ENCODE measurements at places on chromosomes 6 and 20.

GRCh38 chr6:38346291-38347079 lies 293.2 kb downstream of the BTBD9 start:
- peak; percentile 88 for DNase-seq

- no peak for DNase-seq
These were observed 3.0 kb upstream of the FBXO9 start for GRCh38 chr6:53062169-53062539.

GRCh38 chr20:32527447-32528055 lies 57.6 kb downstream of the NOL4L start:
- no peak for DNase-seq

DNA sequence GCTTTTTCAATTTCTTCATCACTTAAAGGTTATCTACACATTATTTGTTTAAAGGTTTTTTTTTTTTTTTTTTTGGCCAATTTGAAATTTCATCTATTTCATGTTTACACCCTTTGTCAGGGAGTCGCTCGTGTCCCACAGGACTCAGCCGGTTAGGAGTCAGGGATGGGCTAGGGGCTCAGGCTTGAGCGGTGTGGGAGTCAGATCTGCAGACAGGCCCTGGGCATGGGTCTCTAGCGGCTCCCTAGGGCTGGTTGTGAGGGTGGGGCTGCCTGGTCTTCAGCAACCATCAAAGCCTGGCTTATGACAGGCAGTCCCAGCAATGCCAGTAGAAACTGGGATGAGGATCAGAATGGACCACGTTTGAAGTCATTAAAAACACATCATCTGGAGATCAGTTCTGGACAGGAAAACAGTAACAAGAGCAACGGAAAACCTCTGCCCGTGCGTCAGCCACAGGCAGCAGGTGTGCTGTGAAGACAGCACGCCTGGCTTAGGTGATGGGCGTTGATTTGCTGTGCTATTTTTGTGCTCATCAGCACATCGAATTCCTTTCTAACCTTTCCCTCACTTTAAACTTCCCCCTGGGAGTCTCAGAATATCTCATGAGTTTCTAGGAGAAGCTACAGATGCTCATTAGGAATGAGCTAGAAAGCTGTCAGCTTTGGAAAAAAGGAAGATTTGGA lies 91.3 kb upstream of the MPC1 start:
- DNase-seq, result no peak

DNA sequence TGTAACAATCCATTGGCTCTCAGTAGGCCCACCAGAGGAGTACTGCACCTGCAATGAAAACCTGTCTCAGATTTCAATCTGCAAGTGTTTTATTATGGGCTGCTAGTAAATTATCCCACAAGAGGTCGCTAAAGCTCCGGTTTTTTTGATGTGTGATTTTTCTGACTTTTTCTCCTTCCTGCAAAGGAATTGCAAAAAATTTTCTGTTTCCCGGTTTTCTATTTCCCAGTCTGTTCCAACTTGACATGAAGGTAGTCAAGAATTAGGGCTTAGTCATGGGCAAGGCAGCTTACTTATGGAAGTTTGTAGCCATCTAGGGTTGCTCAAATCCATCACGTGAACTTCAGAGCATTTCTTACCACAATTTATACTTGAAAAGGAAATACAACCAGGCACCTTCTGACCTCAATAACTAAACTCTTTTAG lies 38.5 kb upstream of the AHI1 start:
- DNase-seq, result peak; percentile 88

DNA sequence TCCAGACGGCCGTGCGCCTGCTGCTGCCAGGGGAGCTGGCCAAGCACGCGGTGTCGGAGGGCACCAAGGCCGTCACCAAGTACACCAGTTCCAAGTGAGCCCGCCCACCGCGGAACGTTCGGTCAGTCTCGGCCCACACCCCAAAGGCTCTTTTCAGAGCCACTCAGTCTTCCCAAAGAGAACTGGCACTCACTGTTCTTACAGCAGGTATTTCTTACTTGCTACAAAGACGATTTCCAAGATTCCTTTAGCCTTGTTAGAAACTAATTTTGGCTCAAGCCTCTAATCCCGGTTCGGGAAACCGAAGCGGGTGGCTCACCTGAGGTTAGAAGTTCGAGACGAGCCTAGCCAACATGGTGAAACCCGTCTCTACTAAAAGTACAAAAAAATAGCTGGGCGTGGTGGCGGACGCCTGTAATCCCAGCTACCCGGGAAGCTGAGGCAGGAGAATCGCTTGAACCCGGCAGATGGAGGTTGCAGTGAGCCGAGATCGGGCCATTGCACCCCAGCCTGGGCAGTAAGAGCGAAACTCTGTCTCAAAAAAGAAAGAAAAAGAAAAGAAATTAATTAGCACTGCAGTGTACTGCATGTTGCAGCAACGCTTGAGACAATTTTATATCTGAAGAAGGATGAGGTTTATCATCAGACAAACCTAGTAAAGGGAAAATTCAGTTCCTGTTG lies 73.1 kb downstream of the OR2B2 start:
- DNase-seq, result no peak

DNA sequence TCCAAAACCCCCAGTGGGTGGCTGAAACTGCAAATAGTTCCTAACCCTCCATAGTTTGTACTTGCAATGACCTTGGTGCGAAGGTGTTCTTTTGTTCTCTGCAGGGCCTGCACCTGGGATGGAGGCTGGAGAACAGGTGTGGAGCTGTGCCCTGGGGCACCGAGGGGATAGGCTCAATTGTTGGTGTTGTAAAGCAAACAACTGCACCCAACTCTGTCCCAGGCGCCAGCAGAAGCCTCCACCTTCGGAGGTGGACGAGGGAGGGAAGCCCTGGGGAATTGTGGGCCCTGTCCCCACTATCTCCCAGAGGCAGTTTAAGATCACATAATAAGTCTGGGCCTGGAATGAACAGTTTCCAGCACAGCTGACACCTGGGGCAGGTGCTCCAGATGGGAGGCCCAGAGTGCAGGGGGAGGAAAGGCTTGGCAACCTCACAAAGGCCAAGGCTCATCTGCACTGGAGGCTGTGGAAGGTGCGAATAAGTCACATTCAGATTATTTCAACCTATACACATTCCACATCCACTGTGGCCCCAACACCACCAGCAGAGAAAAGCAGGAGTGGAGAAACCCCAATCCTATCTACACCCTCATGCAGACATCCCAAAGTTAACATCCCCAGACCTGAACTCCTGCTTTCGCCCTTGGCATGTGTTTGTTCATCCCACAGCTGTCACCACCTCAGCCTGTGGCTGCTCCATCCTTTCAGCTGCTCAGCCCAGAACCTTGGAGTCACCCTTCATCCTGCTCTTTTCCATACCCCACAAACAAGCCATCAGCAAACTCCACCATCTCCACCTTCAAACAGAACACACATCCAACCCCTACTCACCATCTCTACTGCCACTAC lies 12.3 kb upstream of the CBFA2T2 start:
- no peak for DNase-seq

GRCh38 chr6:56934876-56935275 lies 20.0 kb upstream of the BEND6 start:
- no peak for DNase-seq

- no peak for DNase-seq
These were observed 25.7 kb upstream of the OGFRL1 start for GRCh38 chr6:71262914-71263313.

- DNase-seq, result no peak
These were observed 12.6 kb downstream of the ANKEF1 start for GRCh38 chr20:10047427-10047826.

DNA sequence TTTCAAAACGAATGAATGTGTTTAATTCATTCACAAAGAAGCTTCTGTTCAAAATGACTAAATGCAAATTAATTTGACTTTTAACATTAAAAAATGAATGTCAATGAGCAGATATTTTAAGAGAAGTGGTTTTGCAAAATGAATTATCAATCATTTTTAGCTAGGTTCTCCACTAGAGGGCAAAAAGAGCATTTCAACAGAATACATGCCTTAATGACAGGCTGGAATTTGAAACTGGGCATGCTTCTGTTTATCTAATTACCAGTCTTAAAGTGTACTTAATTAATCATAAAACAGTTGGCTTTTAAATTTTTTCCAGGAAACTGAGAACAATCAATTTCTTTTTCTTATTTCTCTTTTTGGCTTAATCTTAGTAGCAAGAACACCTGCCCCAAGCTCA lies 63.8 kb upstream of the TINAG start:
- peak; percentile 13 for DNase-seq

DNA sequence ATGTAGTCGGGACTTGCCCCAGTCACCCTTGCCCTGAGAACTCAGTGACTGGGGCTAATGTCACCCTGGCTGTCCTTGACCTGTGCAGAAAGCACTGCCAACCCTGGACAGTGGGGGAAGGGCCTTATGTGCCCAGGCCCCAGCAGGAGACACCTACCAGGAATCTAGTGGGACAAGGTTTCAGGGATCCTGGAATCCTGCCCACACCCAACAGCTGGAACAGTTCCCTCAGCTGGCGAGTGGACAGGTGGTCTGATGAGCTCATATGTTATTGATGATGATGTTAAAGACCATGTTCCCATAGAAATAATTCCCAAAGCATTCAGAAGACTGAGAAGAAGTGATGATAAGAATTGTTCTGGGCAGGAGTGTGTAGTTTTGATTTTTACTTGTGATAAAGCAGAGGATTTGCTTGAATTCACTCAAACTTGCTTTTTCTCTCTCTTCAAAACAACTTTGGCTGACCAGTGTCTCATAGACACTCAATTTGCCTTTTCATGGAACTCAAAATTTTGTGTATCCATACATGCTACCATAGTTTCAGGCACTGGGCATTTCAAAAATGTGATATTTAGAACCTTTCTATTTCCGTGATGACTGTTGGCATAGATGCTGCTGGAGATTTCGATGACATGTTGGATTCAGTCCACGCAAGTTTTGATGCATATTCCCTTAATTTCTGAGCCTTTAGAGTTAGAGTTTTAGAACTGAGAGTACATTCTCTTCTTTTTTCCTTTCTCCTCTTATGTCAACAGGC lies 79.3 kb downstream of the SLC22A3 start:
- DNase-seq, result no peak

DNA sequence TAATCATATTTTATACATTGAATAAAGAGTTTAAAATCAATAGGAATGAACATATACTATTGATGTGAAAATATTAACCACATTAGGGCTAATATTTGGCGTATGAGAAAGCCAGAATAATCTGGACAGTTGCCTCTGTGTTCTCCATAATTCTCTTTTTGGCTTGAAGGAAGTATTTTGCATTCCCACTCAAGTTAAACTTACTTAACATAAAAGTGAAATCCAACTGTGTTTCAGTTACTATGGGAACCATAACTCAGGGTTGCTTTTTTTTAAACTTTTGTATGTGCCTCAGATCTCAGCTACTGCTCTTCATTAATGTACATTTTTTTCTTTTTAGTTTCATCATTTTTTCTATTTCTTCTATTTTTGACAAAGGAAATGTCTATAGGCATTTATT lies 479.8 kb downstream of the NKAIN2 start:
- DNase-seq, result no peak

- DNase-seq, result peak; percentile 19
These were observed 194.4 kb downstream of the TMEM200A start for GRCh38 chr6:130560231-130560630.

GRCh38 chr20:62727584-62728027 lies 19.0 kb downstream of the NTSR1 start:
- DNase-seq, result no peak

DNA sequence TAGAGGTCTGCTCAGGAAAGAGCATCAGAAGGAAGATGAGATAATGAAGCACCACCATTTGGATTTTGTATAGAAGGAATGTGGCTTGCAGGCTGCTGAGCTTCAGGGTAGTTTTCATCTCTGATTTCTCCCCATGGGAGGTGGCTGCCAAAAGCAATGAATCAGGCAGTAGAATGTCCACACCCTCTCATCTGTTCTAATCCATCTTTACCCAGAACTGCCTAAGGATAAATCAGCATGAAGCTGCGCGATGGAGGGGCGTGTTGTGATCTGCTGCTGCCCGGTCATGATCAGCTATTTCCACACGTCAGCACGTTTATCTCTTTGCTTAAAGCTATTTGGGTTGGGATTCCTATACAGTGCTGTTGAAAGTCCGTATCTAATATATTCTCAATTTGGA lies 295.4 kb downstream of the FOXA2 start:
- no peak for DNase-seq

DNA sequence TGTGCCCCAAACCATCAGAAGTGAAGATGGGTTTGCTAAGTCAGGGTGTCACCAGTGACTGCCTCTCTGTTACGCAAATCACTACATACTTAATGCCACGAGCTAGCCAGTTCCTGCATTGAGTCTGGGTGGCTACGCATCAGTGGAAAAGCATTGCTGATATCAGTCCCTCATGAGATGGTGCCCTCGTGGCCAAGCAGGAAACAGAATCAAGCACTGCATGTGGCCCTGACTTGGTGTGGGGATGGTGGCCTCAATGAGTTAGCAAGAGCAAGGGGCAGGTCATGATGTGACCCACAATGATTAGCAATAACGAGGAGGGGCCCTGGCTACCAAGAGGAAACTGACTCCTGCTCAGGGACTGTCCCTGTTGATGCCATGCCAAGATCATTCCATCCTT lies 51.6 kb upstream of the FNDC1 start:
- DNase-seq, result no peak

GRCh38 chr6:1878330-1878729 lies 268.6 kb downstream of the FOXC1 start:
- no peak for DNase-seq

- no peak for DNase-seq
These were observed 136.2 kb upstream of the TAB2 start for GRCh38 chr6:149181304-149181703.

DNA sequence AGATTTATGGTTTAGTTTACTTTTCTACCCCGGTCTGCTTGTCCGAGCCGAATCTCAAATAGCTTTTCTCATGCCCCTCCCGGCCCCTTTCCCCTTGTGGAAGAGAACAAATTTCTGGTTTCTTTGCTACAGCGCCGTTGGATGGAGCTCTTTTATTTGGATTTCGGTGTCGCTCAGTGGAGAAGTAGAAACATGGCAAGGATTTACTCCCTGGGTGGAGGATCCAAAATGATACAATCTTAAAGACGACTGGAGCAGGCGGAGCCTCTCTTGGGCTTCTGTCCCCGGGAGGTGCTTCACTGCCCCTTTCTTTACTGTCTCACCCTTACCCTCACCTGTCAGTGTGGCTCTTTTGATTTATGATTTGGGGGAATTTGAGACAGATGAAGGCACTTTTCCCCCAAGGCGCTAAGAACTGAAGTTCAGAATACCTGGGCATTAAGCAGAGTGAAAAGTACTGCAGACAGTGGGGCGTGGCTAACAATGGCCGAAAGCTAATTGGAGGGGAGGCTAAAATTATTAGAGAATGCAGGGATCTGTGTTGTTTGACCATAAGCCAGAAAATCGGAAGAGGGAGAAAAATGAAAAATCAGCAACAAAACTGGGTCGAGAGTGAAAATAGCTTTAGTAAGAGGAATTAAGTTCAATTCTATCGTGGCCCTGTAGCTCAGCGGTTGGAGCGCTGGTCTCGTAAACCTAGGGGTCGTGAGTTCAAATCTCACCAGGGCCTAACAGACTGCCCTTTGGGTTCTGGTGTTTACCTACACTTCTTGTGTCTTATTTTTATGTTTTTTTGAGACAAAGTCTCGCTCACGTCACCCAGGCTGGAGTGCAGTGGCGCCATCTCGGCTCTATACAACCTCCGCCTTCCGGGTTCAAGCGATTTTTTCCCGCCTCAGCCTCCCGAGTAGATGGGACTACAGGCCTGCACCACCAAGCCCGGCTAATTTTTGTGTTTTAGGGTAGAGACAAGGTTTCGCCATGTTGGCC lies 145.1 kb upstream of the ZNF184 start:
- no peak for DNase-seq
